ENCODE measurements at places on chromosomes 1 and 21. TPM values are rescaled to one million over a fixed set of nuclear protein-coding genes. Genes with fewer than 3 reads are reported as not detected.

Gene KRTAP12-2
- total RNA-seq, result not detected

Gene AIRE
- total RNA-seq, result not detected

GRCh38 chr1:195697130-195697529 lies 911.1 kb downstream of the KCNT2 start:
- DNase-seq, result no peak
- no peaks in the 10 kb centered on the region for H3K27me3 ChIP-seq
- no peaks in the 10 kb centered on the region for H3K4me1 ChIP-seq
- H3K27ac ChIP-seq, result no peak overlapping the region
- H3K4me3 ChIP-seq, result no peak overlapping the region

DNA sequence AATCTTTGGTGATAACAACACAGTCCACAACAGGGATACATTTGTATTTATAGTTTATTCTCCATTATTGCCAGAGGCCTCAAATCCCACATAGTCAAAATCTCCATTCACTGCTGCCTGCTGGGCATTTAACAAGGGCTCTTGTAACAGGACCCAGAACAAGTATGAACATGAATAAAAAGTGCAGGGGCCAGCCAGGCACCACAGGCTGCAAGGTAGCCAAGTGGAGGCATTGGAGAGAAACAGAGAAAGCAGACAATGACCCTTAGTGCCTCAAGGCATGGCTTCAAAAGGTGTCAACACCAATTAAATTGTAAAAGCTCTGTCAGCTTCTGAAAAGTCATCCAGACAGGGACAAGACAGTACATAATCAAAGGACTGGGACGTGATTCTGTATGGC lies 116.8 kb downstream of the ATP6V1G3 start:
- H3K4me1 ChIP-seq, result no peaks in the 10 kb centered on the region
- no peak overlapping the region for H3K27ac ChIP-seq
- H3K36me3 ChIP-seq, result no peaks in the 10 kb centered on the region
- H3K4me3 ChIP-seq, result no peak overlapping the region
- DNase-seq, result no peak
- H3K27me3 ChIP-seq, result no peaks in the 10 kb centered on the region

GRCh38 chr1:108199201-108199691 lies 897 bp downstream of the SLC25A24 start:
- H3K27me3 ChIP-seq, result no peaks in the 10 kb centered on the region
- H3K4me1 ChIP-seq, result peaks cover 12% of the 10 kb centered on the region
- peak overlapping the region; percentile 95 for H3K4me3 ChIP-seq

Gene AQP10
- total RNA-seq, result not detected

- H3K27ac ChIP-seq, result no peak overlapping the region
- no peaks in the 10 kb centered on the region for H3K36me3 ChIP-seq
- no peaks in the 10 kb centered on the region for H3K4me1 ChIP-seq
- no peak for DNase-seq
- no peaks in the 10 kb centered on the region for H3K27me3 ChIP-seq
These were observed 8.3 kb downstream of the XCL2 start for GRCh38 chr1:168535536-168535935.

Gene BSND
- not detected for total RNA-seq

GRCh38 chr1:117981455-117982192 lies 52.1 kb downstream of the WDR3 start:
- no peak for DNase-seq
- H3K36me3 ChIP-seq, result no peaks in the 10 kb centered on the region
- no peak overlapping the region for H3K27ac ChIP-seq
- no peaks in the 10 kb centered on the region for H3K27me3 ChIP-seq

Gene PCP4
- not detected for total RNA-seq

DNA sequence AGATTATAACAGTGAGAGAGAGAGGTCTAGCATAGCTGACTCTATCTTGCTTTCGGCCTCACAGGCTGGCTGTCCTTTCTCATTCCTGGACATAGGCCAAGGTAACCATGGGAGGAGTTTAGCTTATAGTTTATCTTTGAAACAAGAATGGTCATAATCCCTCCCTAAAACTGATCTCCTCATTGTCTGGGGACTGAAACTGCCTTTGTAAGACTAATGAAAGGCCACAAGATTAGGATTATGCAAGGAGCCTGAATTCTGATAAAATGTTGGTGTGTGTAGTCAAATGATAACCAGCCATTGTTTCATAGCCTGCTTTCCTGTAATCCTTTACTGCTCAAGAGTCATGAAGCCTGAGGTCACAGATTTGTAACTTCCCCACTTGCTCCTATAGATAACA lies 131.9 kb upstream of the LYPLAL1 start:
- H3K4me3 ChIP-seq, result no peak overlapping the region
- no peaks in the 10 kb centered on the region for H3K36me3 ChIP-seq
- H3K27ac ChIP-seq, result no peak overlapping the region
- peak; percentile 40 for DNase-seq

DNA sequence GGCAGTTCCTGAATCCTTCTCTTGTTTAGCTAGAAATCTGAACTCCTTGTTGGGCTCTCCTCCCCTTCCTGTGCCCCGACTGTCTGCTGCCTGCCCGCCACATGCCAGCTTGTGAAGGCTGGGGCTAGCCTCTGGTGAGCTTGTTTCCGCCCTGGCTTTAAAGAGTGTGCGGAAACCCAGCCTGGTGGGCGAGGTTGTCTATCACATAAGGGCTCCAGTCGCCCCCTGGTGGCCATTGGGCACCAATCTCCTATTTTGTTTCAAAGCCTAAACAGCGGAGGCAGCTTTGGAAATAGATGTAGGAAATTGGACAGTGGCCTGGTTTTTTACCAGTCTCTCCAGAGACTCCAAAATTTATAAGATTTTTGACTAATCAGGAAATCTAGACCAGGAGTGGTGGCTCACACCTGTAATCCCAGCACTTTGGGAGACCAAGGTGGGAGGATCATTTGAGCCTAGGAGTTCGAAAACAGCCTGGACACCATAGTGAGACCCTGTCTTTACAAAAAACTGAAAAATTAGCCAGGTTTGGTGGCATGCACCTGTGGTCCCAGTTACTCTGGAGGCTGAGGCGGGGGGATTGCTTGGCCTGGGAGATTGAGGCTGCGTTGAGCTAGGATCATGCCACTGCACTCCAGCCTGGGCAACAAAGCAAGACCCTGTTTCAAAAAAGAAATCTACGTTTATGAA lies 9.8 kb downstream of the ATP8B2 start:
- no peak overlapping the region for H3K4me3 ChIP-seq
- H3K4me1 ChIP-seq, result peaks cover 4% of the 10 kb centered on the region
- H3K27me3 ChIP-seq, result no peaks in the 10 kb centered on the region
- DNase-seq, result peak; percentile 51

- peaks cover 6% of the 10 kb centered on the region for H3K4me1 ChIP-seq
- H3K27me3 ChIP-seq, result peaks cover 51% of the 10 kb centered on the region
- H3K27ac ChIP-seq, result no peak overlapping the region
- no peaks in the 10 kb centered on the region for H3K36me3 ChIP-seq
- H3K4me3 ChIP-seq, result no peak overlapping the region
These were observed 1.6 kb upstream of the KCND3 start for GRCh38 chr1:111990878-111991718.

Gene SYNJ1
- 12.9 TPM for total RNA-seq

Gene TEX38
- not detected for total RNA-seq

GRCh38 chr1:176897350-176898236 lies 266.9 kb downstream of the ASTN1 start:
- H3K27ac ChIP-seq, result no peak overlapping the region
- H3K27me3 ChIP-seq, result peaks cover 16% of the 10 kb centered on the region
- peak overlapping the region; percentile 43 for H3K4me3 ChIP-seq

GRCh38 chr1:203915811-203916210 lies 54.4 kb downstream of the SNRPE start:
- peak overlapping the region; percentile 65 for H3K27ac ChIP-seq
- DNase-seq, result peak; percentile 67
- no peaks in the 10 kb centered on the region for H3K36me3 ChIP-seq
- H3K4me1 ChIP-seq, result peaks cover 5% of the 10 kb centered on the region
- H3K4me3 ChIP-seq, result no peak overlapping the region

GRCh38 chr1:174156437-174156836 lies 2.9 kb upstream of the RABGAP1L start:
- H3K4me3 ChIP-seq, result no peak overlapping the region
- no peaks in the 10 kb centered on the region for H3K36me3 ChIP-seq
- no peaks in the 10 kb centered on the region for H3K27me3 ChIP-seq
- no peak overlapping the region for H3K27ac ChIP-seq
- peaks cover 5% of the 10 kb centered on the region for H3K4me1 ChIP-seq

Gene ACADM
- total RNA-seq, result 29.6 TPM

DNA sequence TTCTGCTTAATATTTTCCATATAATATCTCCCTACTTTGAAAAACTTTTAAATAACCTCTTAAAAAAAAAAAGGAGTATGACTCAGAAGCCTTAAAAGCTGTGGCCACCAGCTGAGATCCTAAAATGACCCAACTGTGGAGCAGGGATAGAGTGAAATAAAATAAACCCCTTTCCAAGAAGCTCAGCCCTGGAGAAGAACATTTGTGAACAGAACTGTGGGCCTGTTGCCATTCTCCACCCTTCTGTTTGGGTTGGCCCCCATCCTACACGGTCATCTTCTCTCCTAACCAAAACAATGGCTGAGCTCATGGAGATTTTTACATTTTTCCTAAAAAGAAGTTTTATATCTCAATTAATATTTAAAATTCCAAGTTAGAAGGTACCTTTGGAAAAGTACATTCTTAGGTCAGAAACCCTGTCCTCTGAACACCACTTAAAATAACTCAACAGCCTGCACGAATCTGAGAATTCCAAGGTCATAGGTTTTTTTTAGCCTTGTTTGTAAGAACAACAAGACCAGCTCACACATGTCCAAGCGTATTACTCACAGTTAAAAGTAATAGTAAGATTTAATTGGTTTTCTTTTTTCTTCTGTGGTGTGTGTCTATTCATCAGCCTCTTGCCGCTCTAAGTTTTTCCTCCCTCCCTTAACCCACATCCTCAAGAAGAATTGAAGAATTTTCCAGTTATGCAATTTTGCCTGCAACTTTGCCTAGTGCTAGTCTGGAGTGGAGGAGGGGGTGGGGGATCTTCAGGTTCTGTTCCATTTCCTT lies 107.7 kb upstream of the ERRFI1 start:
- no peaks in the 10 kb centered on the region for H3K27me3 ChIP-seq
- peak overlapping the region; percentile 78 for H3K27ac ChIP-seq
- peak overlapping the region; percentile 15 for H3K4me3 ChIP-seq
- peaks cover 42% of the 10 kb centered on the region for H3K4me1 ChIP-seq
- no peaks in the 10 kb centered on the region for H3K36me3 ChIP-seq

GRCh38 chr1:50424884-50425375 lies 1.7 kb upstream of the DMRTA2 start:
- H3K4me1 ChIP-seq, result peaks cover 8% of the 10 kb centered on the region
- no peak for DNase-seq
- no peaks in the 10 kb centered on the region for H3K36me3 ChIP-seq
- peak overlapping the region; percentile 54 for H3K4me3 ChIP-seq

DNA sequence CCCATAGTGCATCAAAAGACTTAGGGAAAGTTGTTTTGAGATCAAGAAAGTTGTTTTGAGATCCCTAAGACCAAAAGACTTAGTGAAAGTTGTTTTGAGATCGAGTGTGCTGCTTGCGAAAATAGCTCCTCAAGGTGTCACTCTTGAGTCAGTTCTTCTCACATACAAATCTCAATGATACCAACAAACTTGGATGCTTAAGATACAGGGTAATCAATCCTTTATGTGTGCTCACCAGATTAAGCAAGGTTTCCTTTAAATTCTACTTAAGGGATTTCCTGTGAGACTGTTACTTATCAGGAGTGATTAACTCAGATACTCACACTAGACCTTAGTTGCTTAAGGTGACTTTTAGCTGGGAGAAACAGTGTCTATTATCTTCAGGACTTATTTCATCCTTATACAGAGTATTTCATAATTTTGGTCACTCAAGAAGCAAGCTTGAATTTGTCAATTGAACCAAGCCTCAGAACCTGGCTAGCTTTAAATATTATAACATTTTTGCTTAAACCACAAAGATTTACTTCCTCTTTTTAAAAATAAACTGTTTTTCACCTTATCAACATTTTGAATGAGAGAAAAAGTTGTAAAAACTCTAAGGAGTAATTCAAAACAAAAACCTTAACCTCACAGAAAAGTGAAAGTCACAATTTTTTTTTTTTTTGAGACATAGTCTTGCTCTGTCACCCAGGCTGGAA lies 8.0 kb upstream of the RLF start:
- H3K27ac ChIP-seq, result no peak overlapping the region
- peaks cover 6% of the 10 kb centered on the region for H3K27me3 ChIP-seq
- H3K4me1 ChIP-seq, result no peaks in the 10 kb centered on the region
- DNase-seq, result peak; percentile 35

Gene HIVEP3
- 9.4 TPM for total RNA-seq

GRCh38 chr1:28933277-28933676 lies 18.9 kb downstream of the EPB41 start:
- no peaks in the 10 kb centered on the region for H3K36me3 ChIP-seq
- H3K27ac ChIP-seq, result no peak overlapping the region
- no peaks in the 10 kb centered on the region for H3K27me3 ChIP-seq
- no peak for DNase-seq
- no peaks in the 10 kb centered on the region for H3K4me1 ChIP-seq

Gene E2F2
- total RNA-seq, result not detected

Gene PCAT6
- total RNA-seq, result 5.4 TPM

DNA sequence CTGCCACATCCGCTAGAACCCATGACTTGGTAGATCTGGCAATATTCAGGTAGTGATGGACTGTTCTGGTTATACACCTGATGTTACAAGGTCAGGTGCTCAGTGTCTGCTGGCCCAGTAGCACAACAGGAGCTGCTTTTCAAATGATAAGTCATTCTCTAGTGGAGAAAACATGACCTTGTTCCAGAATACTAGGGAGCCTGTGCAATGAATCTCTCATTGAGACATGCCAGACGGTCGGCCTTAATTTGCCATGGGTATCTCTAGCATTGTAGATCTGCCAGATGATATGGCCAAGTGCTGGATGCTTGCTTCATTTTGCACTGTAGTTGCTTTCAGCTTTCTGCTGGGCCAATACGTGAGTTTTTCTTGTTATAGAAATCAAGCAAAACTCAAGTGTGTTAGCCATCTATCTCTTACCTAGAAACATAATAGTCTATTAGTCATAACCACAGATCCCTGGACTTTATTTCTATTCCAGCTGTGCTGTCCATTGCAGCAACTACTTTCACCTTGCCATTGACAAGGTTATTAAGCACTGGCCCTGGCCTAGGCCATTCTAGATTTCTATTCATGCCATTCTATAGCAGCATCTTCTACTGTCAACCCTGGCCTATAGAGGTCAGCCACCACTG lies 13.9 kb upstream of the CENPF start:
- H3K27me3 ChIP-seq, result no peaks in the 10 kb centered on the region
- no peak overlapping the region for H3K4me3 ChIP-seq
- peaks cover 4% of the 10 kb centered on the region for H3K4me1 ChIP-seq
- no peak overlapping the region for H3K27ac ChIP-seq
- DNase-seq, result peak; percentile 56
- no peaks in the 10 kb centered on the region for H3K36me3 ChIP-seq

Gene RAB42
- total RNA-seq, result 2.1 TPM

DNA sequence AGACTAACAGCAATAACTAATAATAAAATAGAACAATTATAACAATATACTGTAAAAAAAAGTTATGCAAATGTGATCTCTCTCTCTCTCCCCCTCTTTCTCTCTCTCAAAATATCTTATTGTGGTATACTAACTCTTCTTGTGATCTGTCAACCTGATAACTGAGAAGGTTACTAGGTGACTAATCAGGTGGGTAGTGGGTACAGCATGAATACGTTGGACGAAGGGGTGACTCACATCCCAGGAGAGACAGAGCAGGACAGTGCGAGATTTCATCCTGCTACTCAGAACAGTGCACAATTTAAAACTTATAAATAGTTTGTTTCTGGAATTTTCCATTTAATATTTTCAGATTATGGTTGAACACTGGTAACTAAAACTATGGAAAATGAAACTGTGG lies 257.5 kb downstream of the LRRC40 start:
- peak; percentile 1 for DNase-seq
- H3K27me3 ChIP-seq, result no peaks in the 10 kb centered on the region

GRCh38 chr1:147565189-147565980 lies 24.1 kb downstream of the BCL9 start:
- no peaks in the 10 kb centered on the region for H3K36me3 ChIP-seq
- H3K4me1 ChIP-seq, result no peaks in the 10 kb centered on the region
- H3K4me3 ChIP-seq, result no peak overlapping the region
- no peak overlapping the region for H3K27ac ChIP-seq
- DNase-seq, result no peak

Gene SLC6A9
- 45.2 TPM for total RNA-seq

Gene GPR37L1
- total RNA-seq, result not detected

Gene RIMKLA
- total RNA-seq, result 0.12 TPM
